CD4-positive, alpha-beta T cell treated with Interleukin-15 for 1 hour (primary cell): ENCODE measurements at places on chromosomes 5 and 9.

GRCh38 chr9:130239741-130240241 lies 25.8 kb upstream of the HMCN2 start:
- no peak for DNase-seq

GRCh38 chr9:93591301-93592007 lies 15.1 kb downstream of the PHF2 start:
- DNase-seq, result no peak

GRCh38 chr9:132752877-132753592 lies 82.8 kb downstream of the GTF3C4 start:
- DNase-seq, result no peak

DNA sequence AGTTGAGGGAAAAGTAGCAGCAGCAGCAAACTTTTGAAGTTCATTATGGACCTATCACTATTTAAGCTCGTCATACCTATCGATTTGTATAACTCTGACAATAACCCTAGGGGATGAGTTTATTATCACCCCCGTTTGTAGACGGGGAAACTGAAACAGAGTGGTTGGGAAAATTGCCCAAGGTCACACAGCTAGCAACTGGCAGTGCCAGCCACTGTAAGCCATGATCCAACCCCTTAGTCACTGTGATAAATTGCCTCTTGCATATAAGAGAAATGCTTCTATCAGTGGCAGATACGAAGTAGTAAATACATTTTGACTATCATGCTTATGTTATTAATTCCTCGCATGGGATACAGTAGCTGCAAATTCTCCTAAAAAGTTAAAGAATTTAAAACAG lies 73.3 kb upstream of the ATP10B start:
- no peak for DNase-seq

DNA sequence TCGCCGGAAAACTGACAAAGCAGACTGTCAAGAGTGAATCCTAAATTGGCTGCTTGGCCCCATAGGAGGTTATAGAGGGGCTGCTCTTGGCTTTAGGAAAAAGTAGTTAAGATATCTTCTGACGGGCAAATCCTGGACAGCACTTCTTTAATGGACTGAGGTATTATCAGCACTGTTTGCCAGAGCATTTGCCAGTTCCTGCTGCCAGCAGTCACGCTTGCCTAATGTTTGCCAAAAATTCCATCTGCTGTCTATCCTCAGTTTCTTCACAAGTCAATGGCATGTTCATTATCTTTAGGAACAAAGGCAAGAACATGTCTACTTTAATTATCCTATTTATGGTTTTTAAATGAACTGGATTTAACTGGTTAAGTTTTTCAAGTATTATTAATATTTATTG lies 25.8 kb upstream of the SREK1 start:
- DNase-seq, result no peak
